Effector memory CD4-positive, alpha-beta T cell (primary cell): ENCODE measurements at places on chromosomes 1 and 21.

DNA sequence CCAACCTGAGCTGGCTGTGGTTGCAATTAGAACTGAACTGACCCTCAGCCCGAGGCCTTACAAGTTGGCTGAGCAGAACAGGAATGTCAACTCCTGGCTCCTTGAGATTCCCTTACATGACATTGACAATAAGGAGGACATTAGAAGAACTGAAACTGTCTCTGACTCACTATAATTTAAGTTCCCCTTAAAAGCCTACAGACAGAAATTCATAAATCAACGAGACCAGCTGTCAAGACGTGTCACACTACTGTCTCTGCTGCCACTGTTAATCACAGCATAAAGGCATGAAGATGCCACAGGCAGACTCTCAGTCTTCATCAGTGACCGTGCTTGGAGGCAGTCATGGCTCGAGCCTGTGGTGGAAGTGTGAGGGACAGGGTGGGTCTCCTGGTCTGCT lies 168.8 kb downstream of the GABPA start:
- H3K4me3 ChIP-seq = no peak overlapping the region
- H3K27ac ChIP-seq = no peak overlapping the region
- DNase-seq = no peak

GRCh38 chr1:199302554-199302953 lies 663.7 kb downstream of the PTPRC start:
- H3K4me1 ChIP-seq = no peaks in the 10 kb centered on the region
- H3K36me3 ChIP-seq = no peaks in the 10 kb centered on the region

DNA sequence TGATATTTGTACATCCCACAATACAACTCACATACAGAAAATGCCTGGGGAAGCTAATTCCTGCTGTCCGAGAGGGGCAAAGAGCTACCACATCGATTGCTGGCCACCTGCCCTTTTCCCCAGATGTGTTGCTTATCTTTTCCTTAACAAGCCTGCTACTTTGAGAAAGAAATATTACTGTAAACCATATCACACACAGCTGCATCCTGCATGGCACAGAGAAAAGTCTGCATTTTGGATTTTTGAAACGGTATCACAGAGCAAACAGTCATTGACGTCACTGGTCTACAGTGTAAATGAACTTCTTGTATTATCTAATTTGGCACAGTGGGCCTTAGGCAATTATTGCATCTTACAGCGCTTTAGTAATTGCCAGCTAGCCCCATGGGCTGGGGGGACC lies 164.7 kb downstream of the CLIC6 start:
- H3K4me3 ChIP-seq = no peak overlapping the region
- H3K27ac ChIP-seq = no peak overlapping the region
- peaks cover 56% of the 10 kb centered on the region for H3K36me3 ChIP-seq
- no peaks in the 10 kb centered on the region for H3K27me3 ChIP-seq

GRCh38 chr1:67743072-67743725 lies 58.2 kb downstream of the GADD45A start:
- no peak for DNase-seq
- H3K27ac ChIP-seq = no peak overlapping the region
- no peak overlapping the region for H3K4me3 ChIP-seq
- H3K27me3 ChIP-seq = peaks cover 2% of the 10 kb centered on the region
- no peaks in the 10 kb centered on the region for H3K36me3 ChIP-seq

GRCh38 chr1:184951788-184952187 lies 22.5 kb downstream of the NIBAN1 start:
- no peaks in the 10 kb centered on the region for H3K36me3 ChIP-seq
- H3K27me3 ChIP-seq = no peaks in the 10 kb centered on the region
- no peak overlapping the region for H3K4me3 ChIP-seq
- H3K27ac ChIP-seq = no peak overlapping the region

- H3K4me1 ChIP-seq = peaks cover 34% of the 10 kb centered on the region
- DNase-seq = no peak
- H3K27ac ChIP-seq = no peak overlapping the region
- no peaks in the 10 kb centered on the region for H3K36me3 ChIP-seq
Observed at GRCh38 chr1:26364956-26365355, 7.6 kb downstream of the ZNF683 start.

DNA sequence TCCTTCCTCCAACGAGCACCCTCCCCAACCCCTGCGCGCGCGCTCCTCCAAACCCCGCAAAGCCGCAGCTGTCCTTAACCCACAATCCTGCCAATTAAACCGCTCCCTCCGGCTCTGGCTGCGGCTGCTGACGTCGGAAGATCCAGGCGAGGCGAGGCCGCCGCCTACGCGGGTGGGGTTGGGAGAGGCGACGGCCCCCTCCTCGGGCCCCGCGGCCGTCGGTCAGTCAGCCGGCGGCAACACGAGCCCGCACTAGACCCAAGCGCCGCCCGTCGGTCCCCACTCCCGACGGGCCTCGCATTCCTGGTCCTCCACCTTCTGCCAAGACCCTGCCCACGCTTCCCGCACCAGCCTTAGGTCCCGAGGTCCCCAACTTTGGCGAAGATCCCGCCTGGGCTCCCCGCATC lies 75.4 kb downstream of the VWA5B1 start:
- H3K36me3 ChIP-seq = no peaks in the 10 kb centered on the region
- no peak for DNase-seq
- H3K27ac ChIP-seq = no peak overlapping the region
- H3K4me3 ChIP-seq = no peak overlapping the region

- no peaks in the 10 kb centered on the region for H3K27me3 ChIP-seq
- no peak overlapping the region for H3K27ac ChIP-seq
- no peak overlapping the region for H3K4me3 ChIP-seq
- H3K36me3 ChIP-seq = peaks cover 29% of the 10 kb centered on the region
- DNase-seq = no peak
Observed at GRCh38 chr1:26119892-26120608, 8.4 kb downstream of the PDIK1L start.

DNA sequence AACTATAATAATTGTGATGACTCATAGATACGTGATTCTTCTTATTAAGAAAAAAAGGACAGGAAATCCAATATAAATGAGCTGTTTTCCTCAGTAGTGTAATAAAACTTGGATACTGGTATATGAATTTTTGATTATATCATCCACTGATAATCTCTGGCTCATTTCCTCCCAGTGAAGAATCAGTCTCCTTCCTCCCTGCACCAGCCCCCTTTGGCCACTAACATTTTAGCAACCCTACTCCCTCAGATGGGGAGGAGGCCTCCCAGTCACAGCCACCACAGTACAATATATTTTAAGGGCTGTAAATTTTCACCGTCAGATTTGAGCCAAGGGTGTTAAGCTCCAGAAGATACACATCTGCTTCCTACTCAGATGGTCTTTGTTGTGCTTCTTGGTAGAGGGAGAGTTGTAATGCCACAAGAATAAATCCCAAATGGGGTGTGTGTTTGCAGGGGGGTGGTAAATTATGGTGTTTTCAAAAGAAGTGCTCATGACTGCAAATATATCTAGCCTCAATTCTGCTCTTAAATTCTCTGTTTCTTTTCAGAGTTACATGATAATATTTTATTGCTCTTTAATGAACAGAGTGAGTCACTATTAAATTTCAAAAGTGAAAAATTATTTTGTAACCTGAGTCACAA lies 153.5 kb downstream of the HLX start:
- no peaks in the 10 kb centered on the region for H3K4me1 ChIP-seq
- no peak overlapping the region for H3K4me3 ChIP-seq
- H3K27ac ChIP-seq = no peak overlapping the region
- no peaks in the 10 kb centered on the region for H3K27me3 ChIP-seq
- no peaks in the 10 kb centered on the region for H3K36me3 ChIP-seq
- DNase-seq = no peak

GRCh38 chr1:19620786-19621185 lies 23.3 kb upstream of the NBL1 start:
- H3K4me1 ChIP-seq = no peaks in the 10 kb centered on the region
- H3K27ac ChIP-seq = no peak overlapping the region
- no peak for DNase-seq
- H3K27me3 ChIP-seq = no peaks in the 10 kb centered on the region
- peaks cover 28% of the 10 kb centered on the region for H3K36me3 ChIP-seq

DNA sequence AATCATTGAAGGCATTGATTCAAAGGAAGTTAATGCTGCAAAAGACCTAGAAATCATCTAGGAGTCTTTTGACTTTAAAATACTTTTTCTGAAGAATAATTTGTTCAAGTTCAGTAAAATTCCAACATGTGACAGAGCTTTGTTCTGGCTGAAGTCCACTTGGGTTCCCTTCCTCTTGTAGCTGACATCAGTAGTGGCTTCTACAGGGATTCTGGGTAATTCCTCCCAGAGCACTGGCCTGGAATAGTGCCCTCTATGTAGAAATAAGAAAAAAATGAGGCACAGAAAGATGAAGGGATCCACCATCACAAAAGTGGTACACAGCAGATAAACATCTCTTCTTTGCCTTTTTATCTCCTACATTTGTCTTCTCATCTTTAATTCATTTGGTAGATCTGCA lies 548.1 kb downstream of the LTN1 start:
- no peak overlapping the region for H3K27ac ChIP-seq
- DNase-seq = no peak
- no peaks in the 10 kb centered on the region for H3K36me3 ChIP-seq
- no peaks in the 10 kb centered on the region for H3K4me1 ChIP-seq

DNA sequence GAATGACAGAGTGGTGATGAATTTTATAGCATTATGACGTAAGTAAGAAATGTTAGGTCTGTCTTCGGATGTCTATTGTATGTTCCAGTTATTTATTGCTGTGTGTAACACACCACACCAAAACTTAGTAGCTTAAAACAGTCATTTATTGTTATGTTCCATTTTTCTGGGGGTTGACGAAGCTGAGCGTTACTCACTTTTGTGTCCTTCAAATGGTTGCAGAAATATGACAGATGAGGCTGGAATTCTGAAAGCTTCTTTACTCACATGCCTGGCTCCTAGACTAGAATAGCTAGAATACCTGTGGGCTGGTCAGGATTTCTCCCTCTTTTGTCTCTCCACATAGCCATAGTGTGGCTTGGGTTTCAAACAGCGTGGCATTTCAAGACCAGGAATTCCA lies 62.1 kb upstream of the S1PR1 start:
- no peaks in the 10 kb centered on the region for H3K27me3 ChIP-seq
- H3K27ac ChIP-seq = no peak overlapping the region
- DNase-seq = no peak
- H3K36me3 ChIP-seq = no peaks in the 10 kb centered on the region

DNA sequence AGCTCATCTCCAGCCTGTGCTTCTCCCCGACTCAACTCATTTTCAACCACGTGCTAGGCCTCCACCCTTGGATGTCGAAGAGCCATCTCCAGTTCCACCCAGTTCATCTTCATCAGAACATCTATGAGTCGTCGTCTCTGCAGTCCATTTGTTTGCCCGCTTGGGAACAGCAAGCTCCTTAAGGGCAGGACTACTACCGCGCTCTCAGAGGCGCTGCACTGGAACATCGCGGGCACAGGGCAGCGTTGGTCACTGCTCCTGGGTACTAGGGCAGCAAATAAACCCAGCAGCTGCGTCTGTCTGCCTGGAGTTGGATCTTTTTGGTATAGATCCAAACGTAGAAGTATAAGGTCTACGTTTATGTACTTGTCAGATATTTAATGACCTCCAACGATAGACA lies 478 bp upstream of the PRDM2 start:
- H3K27ac ChIP-seq = peak overlapping the region; percentile 94
- no peaks in the 10 kb centered on the region for H3K27me3 ChIP-seq
- H3K4me3 ChIP-seq = peak overlapping the region; percentile 82
- H3K4me1 ChIP-seq = peaks cover 26% of the 10 kb centered on the region
- no peaks in the 10 kb centered on the region for H3K36me3 ChIP-seq

DNA sequence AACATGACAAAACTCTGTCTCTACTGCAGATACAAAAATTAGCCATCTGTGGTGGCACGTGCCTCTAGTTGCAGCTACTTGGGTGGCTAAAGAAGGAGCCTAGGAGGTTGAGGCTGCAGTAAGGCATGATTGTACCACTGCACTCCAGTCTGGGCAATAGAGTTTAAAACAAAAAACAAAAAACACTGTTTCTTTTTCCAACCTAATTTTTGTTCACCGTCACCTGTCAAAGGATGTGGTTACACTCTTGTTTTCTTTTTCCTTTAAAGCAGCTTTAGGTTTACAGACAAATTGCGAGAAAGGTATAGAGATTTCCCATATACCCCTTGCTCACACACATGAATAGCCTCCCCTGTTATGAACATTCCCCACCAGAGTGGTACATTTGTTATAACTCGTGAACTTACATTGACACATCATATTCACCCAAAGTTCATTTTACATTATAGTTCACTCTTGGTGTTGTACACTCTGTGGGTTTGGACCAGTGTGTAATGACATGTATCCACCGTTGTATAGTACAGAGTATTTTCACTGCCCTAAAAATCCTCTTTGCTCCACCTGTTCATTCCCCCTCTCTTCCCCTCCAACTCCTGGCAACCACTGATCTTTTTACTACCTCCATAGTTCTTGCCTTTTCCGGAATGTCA lies 26.2 kb downstream of the SMG7 start:
- no peak overlapping the region for H3K27ac ChIP-seq
- H3K4me1 ChIP-seq = peaks cover 13% of the 10 kb centered on the region
- peak overlapping the region; percentile 7 for H3K4me3 ChIP-seq
- no peak for DNase-seq
- H3K27me3 ChIP-seq = no peaks in the 10 kb centered on the region
- H3K36me3 ChIP-seq = no peaks in the 10 kb centered on the region

- H3K27me3 ChIP-seq = peaks cover 2% of the 10 kb centered on the region
- DNase-seq = no peak
- H3K4me3 ChIP-seq = no peak overlapping the region
Observed at GRCh38 chr1:82329226-82329625, 528.5 kb downstream of the ADGRL2 start.

DNA sequence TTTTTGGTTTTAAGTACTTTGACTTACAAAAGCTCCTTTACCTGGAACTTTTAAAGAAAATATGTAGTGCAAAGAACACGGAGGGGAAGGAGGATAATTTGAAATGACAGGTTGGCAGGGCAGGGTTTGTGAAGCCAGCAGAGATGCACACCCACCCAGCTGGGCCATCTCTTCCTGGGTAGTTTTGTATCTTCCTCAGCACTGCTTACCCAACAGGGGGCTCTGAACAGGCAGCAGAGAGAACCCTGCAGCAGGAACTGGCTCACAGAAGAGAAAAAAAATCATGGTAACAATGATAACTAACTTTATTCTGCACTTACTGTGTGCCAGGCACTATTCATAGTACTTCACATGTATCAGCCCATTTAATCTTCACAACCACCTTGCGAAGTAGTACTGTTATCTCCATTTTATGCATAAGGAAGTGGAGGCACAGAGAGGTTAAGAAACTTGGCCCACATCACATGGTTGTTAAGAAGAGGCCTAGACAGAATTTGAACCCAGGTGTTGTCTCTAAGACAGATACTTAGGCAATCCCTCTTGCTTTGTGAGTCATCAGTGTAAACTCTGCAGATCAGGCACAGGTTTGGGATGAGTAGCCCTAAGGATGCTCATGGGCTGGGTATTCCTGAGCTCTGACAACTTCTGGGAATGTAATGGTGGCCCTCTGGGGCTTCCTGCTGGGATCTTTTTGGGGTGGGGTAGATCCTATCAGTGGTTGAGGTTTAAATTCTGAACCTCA lies 60.8 kb downstream of the ELK4 start:
- H3K36me3 ChIP-seq = no peaks in the 10 kb centered on the region
- no peaks in the 10 kb centered on the region for H3K4me1 ChIP-seq
- no peak overlapping the region for H3K4me3 ChIP-seq
- DNase-seq = no peak
- peaks cover 11% of the 10 kb centered on the region for H3K27me3 ChIP-seq

- no peak overlapping the region for H3K27ac ChIP-seq
- no peaks in the 10 kb centered on the region for H3K36me3 ChIP-seq
- no peaks in the 10 kb centered on the region for H3K27me3 ChIP-seq
- no peak overlapping the region for H3K4me3 ChIP-seq
- DNase-seq = no peak
Observed at GRCh38 chr1:56033321-56034037, 545.9 kb downstream of the PLPP3 start.
